ENCODE measurements at places on chromosomes 13 and 19.

DNA sequence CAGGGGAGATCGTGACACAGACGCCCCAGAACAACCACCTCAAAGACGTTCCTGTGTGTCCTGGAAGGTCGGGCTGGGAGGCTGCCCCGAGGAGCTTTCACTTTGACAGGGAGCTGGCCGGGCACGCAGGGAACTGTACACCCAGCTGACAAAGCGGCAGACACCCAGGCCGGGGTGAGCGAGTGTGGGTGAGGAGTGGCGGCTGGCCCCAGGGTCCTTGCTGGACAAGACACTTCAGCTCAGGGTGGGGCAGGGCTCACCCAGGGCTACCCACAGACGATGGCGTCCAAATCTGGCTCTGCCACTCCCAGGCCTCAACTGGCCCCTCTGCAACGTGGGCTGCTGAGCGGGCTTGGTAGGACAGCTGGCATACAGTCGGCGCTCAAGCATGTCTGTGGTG is 2.0 kb downstream of the FGF22 start:
- no peak for DNase-seq

DNA sequence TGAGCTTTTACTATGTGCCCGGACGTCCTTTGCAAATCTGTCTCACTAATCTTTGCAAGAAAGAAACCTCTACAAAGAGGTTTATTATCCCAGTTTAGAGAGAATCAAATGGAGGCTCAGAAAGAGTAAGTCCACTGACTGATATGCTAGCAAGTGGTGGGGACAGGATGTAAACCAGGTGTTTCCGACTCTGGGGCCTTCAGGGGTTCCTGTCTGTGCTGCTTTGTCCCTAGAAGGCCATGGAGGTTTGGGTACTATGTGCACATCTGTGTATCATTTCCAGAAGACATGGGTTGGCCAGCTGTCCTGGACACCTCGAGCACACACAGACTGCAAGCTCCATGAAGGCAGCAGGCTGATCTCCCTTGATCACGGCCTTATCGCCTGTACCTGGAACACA is 1.2 kb upstream of the KPTN start:
- no peak for DNase-seq

DNA sequence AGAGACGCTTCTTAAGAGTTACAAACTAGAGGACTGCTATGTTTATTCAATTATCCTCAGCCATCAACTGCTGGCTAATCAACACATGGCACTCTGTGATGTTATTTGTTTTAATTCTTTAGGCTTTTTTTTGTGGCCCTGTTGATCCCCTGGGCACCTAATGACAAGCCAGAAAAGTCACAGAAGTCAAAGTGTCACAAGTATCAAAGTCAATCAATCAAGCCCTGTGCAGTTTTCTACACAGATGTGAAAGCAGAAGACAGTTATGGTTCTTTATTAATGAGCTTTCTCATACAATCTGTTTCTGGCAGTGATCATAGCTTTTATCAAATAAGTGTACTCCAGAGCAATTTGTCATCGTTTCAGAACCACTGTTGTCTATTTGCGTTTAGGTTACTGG is 34.3 kb downstream of the MYO16 start:
- no peak for DNase-seq

DNA sequence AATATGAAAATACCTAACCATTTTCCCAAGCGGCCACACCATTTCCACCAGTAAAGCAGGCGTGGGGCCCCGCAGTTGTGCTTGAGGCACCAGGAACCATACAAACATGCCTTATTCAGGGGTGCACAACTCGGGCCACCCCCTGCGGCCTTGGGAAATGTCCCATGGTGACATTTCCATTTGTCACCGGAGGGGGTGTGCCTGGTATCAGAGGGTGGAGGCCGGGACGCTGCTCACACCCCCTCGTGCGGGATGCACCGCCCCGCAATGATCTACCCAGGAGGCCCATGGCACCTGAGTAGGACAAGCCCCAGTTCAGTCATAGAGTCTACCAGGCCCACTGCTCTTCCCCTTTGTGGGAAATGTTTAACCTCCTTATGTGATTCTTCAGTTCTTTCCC is 218.8 kb downstream of the TEX29 start:
- no peak for DNase-seq

DNA sequence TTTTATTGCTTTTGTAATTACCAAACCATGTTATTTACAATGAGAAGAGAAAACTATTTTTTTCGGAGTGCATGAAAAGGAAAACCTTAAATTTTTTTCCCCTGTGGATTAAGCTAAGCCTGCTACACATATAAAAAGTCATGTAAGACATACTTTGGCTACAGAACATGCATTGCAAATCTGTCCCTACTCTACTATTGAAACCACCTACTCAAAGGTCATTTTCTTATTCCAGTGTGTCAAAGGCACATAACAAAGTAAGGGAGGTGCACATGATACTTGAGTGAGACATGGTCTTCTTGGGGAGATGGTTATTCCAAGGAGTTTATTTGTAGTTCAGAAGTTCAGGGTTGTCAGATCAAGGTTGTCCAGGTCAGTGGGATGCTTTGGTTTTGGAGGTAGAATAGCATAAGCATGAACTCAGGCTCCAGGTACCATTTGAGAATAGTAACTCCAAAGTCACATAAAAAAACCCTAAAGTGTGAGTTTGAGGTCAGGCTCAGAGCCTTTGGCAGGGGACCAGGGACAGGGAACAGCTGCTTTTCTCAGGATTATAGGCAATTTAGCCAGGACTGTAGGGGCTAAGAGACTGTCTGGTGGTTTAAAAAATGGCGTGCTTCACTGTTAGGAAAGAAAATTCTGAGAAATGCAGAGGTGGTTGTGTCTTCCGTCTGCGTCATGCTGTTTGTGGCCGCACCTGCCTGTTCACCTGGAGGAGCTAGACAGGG is 15.4 kb downstream of the FARP1 start:
- DNase-seq: no peak
